ENCODE measurements at places on chromosomes 3 and 15. TPM values are rescaled to one million over a fixed set of nuclear protein-coding genes. Genes with fewer than 3 reads are reported as not detected.
A peak's percentile ranks its signal among the peaks of the same experiment; 100 is the strongest.

- peak; percentile 78 for DNase-seq
Observed at GRCh38 chr3:129627350-129628168, 21.1 kb upstream of the PLXND1 start.

DNA sequence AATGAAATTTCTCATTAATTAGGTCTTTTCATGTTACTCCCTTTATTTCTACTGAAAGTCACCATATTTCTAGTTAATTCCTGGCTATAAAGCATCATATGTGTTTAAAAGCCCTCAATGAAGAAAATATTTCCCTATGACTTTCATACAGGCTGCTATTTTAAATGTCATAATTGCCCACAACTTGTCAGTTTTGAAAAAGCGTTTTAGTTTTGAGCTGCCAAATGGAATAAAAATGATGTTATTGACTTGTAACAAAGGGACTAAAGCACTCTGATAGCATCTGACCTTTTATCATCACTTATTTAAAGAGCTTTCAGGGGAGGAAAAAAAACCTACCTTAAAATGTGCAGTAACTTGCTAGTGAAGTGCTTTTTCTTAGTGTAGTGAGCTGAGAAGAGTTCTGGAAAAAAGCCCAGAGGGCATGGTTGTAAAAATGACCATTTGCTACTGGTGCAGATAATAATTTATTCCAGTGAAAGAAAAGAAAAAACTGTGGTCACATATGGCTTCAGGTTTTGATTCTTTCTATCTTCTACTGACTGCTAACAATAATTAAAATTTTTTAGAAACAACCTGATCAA is 877.2 kb downstream of the CADM2 start:
- DNase-seq: no peak

- no peak for DNase-seq
Observed at GRCh38 chr3:157069406-157069805, 90.5 kb downstream of the CCNL1 start.

- no peak for DNase-seq
Observed at GRCh38 chr3:43759297-43759782, 68.6 kb downstream of the ABHD5 start.

DNA sequence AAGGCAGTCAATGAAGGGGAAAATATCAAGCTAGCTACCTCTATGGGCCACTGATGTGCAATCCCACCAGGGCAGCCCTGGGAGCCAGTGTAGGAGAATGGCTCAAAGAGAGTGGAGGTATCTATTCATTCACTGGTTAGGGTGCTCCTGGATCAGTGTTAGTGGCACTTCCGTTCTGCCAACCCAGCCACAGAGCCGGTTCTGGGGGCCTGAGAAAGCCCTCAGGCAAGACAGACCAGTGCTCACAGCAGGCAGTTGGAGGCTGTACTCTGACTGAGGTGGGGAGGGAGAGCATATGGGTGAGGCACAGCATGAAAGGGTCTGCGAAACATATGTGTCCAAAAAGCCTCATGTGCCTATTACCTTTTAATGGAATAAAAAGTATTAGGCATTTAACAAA is 109.3 kb downstream of the KCNMB2 start:
- no peak for DNase-seq

GRCh38 chr15:31453558-31454318 is 127.1 kb downstream of the KLF13 start:
- no peak for DNase-seq

DNA sequence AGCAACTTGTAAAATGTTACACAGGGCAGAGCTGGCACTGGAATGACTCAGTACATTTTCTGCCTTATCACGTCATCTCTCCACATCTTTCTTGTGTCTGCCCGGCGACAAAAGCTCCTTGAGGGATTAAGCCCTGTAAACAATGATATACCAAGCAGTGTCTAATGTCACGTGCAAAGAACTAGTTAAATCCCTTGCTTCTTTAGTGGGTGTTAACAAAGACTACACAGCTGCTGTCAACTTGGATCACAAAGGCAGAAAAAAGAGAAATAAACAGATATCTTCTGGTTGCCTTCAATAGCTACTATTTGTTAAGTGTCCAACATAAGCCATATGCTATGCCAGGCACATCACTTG is 48.1 kb upstream of the FRMD4B start:
- DNase-seq: no peak

DNA sequence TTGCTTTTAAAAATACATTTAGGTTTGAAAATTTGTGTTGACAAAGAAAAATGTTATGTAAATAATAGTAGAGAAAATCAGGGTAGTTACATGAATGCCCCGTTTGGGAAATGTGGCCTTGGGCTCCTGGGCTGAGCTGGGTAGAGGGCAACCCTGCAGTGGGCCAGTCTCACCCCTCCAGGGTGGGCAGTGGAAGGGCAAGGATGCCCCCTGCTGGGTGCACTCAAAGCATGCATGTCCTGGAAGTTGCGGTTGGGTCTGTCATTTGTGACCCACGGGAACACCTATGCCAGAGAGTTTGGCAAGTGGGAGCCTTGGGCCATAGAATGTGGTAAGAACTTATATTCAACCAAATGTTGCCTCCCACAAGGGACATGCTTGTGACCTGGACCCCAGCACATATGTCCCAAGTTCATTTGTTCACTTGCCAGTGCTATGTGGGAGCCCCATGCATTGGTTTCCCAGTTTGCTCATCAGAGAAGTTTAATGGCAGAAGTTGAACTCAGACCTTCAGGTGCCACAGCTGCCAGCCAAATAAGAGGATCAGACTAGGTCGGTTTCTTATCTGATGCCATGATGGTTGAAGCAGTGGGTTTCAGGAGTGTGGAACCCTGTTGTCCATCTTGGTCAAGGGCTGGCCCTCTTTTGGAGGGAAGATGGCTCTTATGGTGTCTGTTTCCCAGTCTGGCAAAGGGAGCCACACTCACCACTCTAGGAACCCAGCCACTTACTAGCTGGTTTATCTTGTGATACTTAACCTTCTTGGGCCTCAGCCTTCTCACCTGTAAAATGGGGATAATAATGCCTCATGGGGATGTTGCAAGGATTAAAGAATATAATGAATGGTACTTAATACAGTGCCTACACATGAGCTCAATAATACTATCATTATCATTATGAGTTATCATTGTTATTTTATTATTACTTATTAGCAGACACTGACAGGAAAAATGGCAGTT is 2.5 kb upstream of the PLCB2 start:
- peak; percentile 80 for DNase-seq

DNA sequence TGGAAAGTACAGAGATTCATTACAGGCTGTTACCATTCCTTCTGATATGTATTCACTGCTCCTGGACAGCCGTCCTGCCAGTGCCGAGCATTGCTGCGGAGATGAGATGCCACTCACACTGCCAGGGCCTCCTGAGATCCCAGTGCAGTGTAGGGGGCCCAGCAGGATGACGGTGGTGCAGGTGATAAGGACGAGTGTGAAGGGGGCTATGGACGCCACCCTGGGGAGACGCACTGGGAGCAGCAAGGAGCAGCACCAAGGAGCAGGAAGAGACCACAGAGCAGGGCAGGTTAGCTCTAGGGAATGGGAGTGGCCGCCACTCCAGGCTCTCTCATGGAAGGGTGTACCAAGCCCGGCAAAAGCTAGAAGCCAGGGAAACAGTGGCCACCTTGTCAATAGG is 4.0 kb upstream of the KLF15 start:
- no peak for DNase-seq

- no peak for DNase-seq
Observed at GRCh38 chr3:142863010-142863817, 25.7 kb downstream of the PCOLCE2 start.

- DNase-seq: no peak
Observed at GRCh38 chr15:71782422-71783165, 27.8 kb upstream of the NR2E3 start.

DNA sequence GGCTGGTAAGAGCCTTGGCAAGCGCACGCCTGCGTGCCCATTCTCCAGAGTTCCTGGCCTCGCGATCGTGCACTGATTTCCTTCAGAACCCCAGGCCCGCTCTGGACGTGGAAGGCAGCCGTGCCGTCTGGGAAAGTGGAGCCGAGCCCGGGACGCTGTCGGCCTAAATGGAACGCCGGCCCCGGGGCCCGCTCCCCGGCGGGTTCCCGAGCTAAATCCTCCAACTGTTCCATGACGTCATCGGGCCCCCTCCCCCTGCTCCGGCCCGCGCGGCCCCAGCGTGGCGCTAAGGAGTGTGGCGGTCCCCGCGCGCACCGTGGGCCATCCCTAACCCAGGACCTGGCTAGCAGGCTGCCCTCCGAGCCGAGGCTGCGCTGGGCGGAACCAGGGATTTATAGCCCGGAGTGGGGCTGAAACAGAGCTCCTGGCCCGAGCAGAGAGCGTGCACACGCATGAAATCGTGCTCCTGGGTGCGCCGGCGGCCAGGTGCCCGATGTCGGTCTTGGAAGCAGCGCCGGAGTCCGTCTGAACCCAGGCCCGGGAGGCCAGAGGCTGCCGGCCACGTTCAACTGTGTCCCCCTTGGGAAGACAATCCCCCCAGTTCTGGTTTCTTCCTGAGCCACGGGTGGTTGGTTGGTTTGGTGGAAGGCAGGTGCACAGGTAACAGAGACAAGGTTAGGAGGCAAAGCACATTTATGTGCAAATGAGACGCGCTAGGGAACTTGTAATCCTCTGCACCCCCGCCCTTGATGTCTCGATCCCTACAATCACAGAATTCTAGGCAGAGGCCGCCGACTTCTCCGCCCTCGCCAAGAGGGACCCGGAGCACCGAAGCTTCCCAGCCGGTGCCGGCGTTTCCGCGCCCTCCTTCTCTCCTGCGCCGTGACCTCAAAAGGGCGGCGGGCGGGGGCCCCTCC is 84.9 kb upstream of the ETV5 start:
- DNase-seq: no peak

DNA sequence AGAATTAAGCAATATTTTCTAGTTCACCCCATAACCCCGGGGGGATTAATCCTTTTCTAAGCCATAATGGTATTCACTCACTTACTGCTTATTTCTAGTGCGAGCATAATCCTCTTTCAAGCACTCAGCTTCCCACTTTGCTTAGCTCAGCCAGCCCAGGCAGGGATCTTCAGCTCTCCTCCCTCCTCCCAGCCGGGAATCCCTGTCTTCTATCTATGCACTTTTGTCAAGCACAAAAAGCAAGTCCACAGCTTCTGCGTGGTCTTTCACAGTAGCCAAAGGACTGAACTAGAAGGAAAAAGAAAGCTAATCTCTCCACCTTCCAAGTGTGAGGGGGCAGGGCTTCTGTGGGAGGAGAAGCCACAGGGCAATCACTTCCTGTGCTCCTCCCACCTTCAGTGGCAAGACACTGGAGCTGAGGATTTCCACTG is 62.8 kb downstream of the PEX5L start:
- DNase-seq: no peak

DNA sequence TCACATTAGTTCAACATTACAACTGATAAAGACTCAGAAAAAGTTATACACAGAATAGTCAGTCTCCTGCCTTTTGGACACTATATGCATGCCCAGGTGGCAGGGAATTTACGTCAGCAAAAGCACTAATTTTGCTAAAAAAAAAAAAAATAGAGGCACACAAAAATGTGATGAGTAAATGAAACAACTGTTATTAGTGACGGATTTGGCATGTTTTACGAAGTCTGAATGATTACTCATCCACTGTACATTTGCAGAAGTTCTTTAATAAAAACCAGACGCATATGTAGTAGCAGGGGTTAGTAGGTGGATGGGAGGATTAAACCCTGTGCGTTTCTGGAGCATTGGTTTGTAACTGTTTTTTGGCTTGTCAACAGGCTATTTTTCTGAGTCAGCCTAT is 99.0 kb downstream of the MITF start:
- DNase-seq: no peak

DNA sequence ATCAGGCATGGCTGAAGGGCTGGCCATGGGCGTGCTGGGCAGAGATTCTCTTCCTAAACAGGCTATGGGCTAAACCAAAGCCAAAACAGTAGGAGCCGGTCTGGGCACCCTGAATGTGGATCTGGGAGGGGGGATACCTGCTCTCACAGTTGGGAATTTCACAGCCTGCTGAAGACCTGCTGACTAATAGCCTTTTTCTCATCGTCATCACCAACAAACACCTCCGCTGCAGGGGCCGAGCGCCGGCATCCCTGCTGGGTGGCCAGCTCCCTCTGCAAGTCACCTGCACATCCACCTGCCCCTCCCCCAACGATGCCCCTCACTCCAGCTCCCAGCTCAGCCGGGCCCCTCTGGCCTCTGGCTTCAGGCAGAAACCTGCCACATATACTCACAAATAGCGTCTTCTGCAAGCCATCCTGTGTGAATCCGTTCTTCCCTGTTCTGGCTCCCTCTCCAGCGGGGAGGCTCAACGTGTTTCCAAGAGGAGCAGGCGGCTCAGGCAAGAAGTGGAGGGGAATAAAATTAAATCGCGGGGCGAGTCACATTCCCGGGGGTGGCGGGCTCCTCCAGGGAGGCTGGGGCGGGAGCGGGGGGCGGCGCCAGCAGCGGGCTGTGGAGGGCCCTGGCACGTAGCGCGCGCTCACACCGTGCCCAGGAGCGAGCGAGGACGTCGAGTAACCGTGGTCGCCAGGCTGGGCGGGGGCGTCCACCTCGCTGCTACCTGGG is 466 bp downstream of the IQSEC1 start:
- no peak for DNase-seq

DNA sequence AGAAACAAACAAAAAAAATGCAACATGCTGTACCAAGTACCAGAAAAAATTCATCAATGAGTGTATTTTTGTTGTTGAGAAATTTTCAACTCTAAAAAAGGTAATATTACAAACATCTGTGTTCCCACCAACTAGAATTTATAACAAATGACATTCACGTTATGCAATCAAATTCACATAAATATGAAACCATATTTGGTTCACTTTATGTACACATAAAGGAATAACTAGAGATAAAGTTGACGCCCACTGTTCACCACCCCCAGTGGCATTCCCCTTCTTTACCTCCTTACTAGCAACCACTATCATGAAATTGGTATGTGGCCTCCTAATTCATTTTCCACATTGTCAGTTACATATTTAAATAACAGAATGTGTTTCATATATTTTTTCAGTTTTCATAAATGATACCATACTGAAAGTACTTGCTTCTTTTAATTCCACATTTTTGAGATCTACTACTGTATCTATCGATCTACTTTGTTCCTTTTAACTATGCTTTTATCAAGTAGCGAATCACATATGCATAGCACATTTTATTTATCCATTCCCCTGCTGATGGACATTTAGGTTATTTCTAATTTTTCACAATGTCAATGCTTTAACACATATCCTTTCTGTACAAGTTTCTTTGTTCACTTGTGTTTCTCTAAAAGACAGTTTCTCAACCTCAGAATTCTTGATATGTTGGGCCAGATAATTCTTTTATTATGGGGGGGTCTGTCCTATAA is 34.5 kb downstream of the TBC1D5 start:
- DNase-seq: no peak

- DNase-seq: no peak
Observed at GRCh38 chr3:124250053-124250452, 258.1 kb upstream of the ROPN1 start.

DNA sequence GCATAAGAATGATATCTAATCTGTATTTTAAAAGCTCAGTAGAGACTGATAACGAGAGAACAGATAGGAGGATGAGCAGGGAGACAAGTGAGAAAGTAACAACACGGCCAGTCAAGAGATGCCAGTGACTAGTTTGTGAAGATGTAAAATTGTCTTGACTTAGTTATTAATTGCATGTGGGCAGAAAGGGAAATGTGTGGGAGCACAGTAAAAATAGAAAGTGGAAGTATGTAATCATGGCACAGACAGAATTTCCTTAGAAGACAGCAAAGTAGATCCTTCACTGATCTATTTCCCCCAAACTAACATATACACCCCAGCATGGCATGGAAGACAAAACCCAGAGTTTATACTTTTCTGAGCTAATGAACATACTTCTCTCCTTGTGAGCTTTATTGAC is 344.5 kb downstream of the FGF12 start:
- DNase-seq: no peak

GRCh38 chr3:73874606-73875369 is 250.0 kb upstream of the PDZRN3 start:
- no peak for DNase-seq

The ALG1L2 gene
- total RNA-seq: 0.66 TPM

The ARHGEF26 gene
- 0.23 TPM for total RNA-seq
